GM10248 (cell line): ENCODE measurements at places on chromosomes 7 and 10.

GRCh38 chr7:70624500-70625103 lies 507.3 kb upstream of the GALNT17 start:
- DNase-seq: no peak

- peak; percentile 44 for DNase-seq
Observed at GRCh38 chr10:88932539-88933256, 19.9 kb downstream of the ACTA2 start.

DNA sequence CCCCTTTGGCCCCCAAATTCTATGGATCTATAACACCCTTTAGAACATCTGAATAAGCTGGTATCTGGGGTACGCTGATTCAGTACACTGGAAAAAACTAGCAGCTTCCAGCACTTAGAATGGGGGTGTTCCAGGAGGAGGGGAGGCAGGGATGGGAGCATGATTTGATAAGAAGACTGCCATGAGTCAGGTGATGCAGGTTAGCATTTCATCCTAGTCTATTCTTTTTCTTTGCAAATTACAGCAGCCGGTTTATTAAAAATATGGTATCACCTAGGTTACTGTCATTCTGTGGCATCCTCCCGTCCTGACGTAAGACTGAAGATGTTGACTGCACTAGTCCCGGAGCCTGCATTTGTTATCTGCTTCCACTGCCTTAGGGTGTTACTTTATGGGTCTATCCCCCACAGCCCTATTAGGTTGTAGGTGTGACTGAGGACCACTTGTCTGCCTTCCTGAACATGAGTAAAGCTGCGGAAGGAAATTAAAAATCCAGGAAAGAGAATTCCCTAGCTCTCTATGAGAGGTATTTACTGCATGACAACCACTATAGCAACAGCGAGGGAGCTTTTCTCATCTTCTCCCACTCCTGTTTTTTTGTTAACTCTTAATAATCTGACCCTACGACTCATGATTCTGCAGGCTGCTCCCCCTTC lies 1.9 kb downstream of the HTR5A start:
- no peak for DNase-seq

DNA sequence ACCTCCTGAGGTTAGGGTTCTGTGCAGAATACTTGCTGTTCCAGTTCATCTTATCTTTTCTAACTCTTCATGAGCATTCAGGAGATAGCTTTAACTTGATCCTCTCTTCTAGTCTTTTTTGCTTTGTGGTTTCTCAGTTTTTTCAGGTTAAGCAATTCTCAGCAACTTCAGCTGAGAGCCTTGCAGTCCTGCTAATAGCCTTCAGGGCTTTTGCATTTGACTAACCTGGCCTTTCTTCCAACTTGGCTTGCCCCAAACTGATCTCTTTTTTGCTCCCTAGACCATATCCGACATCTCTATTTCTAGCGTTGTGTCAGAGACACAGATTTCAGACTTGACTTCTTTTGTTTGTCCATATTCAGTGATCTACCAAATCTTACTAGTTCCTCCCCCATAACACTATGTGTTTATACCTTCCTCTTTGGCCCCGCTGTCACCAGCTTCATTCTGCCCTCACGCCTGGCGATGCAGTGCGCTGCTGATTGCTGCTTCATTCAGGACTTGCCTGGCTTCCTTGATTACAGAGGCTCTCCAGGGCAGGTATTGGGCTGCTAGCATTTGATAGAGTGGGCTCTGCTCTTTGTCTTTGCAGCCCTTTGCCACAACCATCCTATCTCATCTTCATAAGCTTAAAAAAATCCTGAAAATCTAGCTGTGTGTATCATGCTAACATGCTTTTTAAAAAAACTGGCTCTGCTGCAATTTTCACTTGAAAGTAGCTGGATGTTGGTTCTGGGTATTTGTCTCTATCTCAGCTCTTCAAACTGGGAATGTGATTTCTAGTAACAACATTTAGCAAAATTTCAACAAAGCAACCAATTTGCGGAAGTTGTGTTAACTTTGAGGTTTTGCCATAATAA lies 9.6 kb downstream of the CUL1 start:
- DNase-seq: no peak

DNA sequence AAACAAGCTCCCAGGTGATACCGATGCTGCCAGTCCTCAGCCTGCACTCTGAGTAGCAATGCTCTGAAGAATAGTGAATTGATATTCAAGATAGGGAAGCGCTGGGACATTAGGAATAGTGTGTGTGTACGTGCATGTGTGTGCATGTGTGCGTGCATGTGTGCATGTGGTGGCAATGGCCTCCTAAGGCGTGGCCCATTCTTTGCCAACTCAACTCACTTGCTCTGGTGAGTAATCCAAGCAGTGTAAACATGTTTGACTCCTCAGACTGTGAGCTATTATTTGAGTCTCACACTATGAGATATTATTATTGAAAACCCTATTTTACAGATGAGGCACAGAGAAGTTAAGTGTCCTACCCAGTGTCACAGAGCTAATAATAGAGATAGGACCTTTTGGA lies 186.6 kb downstream of the RAB11FIP2 start:
- DNase-seq: no peak

DNA sequence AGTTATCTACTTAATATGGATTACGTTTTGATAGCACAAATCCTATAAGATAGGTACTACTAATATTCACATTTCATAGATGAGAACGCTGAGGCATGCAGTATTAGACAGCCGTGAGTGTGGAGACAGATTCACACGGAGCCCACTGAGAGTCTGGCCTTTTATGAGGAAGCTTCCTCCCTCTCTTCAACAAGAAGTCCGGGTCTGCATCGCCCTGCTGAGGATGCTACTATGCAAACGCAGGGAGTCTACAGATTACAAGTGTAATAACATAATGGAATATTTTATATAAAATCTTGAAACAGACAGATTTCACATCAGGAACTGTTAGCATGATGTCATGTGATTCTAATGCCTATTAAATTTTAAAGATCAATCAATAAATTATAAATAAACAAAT lies 255.9 kb upstream of the GLI3 start:
- DNase-seq: no peak

GRCh38 chr10:112793202-112793921 lies 156.7 kb upstream of the TCF7L2 start:
- no peak for DNase-seq

GRCh38 chr10:44033008-44033407 lies 351.9 kb downstream of the CXCL12 start:
- DNase-seq: no peak

DNA sequence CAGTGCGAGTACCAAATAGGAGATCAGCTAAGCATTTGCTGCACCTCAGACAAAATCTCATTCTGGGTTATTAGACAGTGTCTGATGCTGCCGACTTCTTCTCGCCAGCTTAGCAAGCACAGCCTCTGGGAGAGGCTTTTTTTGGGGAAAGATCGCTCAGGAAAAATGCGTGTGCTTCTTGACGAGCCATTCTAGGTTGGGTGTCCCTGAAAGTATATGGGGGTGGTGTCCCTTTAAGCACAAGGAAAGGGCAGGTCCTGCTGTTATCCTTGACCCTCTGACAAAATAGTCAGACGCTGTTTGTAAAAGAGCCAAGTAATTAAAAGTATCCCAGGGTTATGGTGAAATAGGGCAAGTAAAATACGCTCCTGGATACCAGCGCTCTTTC lies 540.1 kb upstream of the FZD8 start:
- DNase-seq: no peak

- no peak for DNase-seq
Observed at GRCh38 chr7:48042216-48042615, 6.9 kb downstream of the C7orf57 start.

DNA sequence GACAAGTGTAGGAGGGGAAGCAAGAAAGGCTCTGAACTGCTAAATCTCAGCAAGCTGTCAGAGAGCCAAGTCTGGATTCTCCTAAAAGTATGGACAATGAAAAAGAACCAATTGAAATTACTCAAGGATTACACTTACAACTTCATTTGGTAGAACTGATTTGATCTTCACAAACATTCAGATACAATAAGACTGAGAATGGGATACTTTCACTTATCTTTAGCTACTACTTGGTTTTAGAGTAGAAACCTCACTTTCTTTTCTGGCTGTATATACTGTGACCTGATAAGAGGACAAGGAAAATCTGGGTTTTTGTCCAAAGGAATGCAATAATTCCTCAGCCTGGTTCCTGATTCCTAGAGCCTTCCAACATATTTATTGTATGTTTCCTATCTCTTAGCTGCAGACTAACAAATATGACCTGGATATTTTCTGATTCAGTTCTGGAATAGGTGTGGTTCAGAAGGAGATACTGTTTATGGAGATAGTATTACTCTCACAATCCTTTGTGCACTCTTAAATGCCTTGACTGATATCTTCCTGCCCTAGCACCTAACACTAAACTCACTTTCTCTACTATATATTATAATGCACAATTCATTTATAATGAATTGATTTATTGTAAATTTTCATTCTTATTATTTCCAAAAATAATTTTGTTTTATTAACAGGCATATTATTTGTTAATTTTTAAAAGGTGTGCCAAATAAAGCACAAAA lies 7.3 kb downstream of the SEMA3A start:
- DNase-seq: no peak

DNA sequence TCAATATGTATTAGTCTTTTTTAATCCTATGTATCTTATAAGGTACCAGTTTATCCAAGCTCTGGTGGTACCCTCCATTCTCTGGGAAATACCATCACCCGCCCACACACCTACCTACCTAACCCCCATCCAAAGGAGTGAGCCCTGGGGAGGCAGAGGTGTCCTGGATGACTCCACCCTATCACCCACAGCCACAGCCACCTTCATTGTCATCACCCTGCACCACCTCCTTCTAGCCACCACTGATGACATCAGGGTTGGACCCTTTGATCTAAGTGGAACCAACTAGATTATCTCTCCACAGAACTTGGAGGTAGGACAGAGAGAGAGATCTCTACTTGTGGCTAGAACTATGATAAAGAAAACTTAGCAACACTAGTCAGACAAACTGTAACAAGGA lies 259.4 kb downstream of the PARD3 start:
- no peak for DNase-seq

GRCh38 chr7:2522780-2523433 lies 3.3 kb downstream of the LFNG start:
- no peak for DNase-seq

- DNase-seq: no peak
Observed at GRCh38 chr7:1290026-1290678, 57.5 kb downstream of the UNCX start.

GRCh38 chr10:99995713-99996112 lies 14.0 kb downstream of the DNMBP start:
- DNase-seq: no peak

DNA sequence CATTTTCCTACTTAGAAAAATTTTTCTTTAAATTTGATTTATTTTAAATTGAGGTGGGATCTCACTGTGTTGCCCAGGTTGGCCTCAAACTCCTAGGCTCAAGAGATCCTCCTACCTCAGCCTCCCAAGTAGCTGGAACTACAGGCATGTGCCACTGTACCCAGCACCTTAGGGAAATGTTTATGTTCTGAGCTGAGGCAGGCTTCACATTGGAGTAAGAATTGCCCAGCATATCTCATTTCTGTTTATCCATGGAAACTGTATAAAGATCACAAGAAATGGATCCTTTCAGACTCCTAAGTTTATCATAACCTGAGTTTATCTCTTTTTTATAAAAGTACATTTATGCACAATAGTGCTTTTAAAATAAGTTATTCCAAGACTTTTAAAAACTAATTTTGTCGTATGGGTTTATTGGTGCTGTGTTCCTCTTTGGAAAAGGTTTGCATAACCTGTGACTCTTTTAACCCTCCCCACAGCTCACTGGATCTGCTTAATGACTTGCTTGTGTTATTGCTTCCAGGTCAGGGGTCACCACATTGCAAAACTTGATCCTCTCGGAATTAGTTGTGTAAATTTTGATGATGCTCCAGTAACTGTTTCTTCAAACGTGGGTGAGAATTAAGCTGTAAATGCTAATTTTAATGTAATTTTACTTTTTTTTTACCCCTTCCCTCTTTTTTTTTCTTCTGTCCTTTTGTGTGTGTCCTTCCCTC lies 40.7 kb downstream of the OGDH start:
- no peak for DNase-seq

GRCh38 chr10:91879515-91880170 lies 29.6 kb downstream of the FGFBP3 start:
- no peak for DNase-seq

- DNase-seq: no peak
Observed at GRCh38 chr7:44415510-44415909, 74.9 kb downstream of the NUDCD3 start.

DNA sequence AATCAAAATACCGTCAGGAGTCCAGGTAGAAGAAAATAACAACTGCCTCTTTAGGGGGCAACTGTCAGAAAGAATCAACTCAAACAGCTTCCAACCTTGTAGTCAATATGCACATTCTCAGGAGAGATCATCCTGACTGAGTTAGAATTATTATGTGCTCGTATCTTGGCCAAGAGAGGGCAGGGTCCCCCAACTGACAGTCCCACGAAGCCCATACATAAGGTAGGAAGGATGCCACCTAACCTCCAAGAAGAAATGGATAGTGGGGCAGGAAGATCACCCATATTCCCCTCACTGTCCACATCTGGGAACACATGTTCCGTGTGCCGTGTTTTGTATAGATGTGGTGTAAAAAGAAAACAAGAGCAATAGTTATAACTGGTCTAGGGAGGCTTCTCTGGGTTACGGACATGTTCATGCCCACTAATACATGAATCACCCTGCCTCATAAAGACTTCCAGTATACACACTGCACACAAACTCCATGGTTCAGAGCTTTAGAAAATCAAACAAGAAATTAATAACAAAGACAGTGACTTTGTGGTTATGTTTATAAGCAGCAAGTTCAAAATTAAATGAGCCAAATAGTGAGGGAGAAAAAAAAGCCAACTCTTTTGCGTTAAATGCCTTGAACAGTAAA lies 295.6 kb downstream of the FGFR2 start:
- no peak for DNase-seq

- no peak for DNase-seq
Observed at GRCh38 chr10:514137-514671, 175.3 kb downstream of the DIP2C start.

- DNase-seq: no peak
Observed at GRCh38 chr10:122178655-122179054, 92.4 kb upstream of the BTBD16 start.

GRCh38 chr7:101402081-101402779 lies 39.6 kb downstream of the COL26A1 start:
- no peak for DNase-seq

- DNase-seq: no peak
Observed at GRCh38 chr7:44867073-44867995, 18.0 kb downstream of the PURB start.

DNA sequence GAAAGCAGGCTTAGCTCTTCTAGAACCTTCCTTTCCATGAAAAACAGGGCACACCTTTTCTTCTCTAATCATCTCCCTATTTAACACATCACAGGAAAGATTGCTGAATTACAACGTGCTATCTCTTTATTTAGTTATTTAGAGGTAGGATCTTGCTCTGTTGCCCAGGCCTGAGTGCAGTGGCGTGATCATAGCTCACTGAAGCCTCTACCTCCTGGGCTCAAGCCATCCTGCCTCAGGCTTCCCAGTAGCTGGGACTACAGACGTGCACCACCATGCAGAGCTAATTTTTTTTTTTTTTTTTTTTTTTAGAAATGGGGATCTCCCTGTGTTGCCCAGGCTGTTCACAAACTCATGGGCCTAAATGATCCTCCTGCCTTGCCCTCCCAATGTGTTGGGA lies 251.2 kb downstream of the PRPF18 start:
- DNase-seq: no peak
